ENCODE measurements at places on chromosomes 11 and 22.

GRCh38 chr22:28146401-28147314 lies 227.6 kb upstream of the PITPNB start:
- DNase-seq: no peak

GRCh38 chr11:104657083-104657482 lies 241.2 kb downstream of the CASP12 start:
- no peak for DNase-seq

DNA sequence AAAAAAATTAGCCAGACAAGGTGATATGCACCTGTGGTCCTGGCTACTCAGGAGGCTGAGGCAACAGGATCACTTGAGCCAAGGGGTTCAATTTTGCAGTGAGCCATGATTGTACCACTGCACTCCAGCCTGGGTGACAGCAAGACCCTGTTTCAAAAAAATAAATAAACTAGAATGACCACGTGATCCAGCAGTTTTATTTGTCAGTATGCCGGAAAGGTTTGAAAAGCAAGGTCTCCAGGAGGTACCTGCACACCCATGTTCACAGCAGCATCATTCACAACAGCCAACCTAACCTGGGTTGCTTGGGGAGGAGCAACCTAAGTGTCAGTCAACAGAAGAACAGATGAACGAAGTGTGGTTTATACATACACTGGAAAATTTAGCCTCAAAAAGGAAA lies 78.7 kb upstream of the SEPTIN5 start:
- no peak for DNase-seq

DNA sequence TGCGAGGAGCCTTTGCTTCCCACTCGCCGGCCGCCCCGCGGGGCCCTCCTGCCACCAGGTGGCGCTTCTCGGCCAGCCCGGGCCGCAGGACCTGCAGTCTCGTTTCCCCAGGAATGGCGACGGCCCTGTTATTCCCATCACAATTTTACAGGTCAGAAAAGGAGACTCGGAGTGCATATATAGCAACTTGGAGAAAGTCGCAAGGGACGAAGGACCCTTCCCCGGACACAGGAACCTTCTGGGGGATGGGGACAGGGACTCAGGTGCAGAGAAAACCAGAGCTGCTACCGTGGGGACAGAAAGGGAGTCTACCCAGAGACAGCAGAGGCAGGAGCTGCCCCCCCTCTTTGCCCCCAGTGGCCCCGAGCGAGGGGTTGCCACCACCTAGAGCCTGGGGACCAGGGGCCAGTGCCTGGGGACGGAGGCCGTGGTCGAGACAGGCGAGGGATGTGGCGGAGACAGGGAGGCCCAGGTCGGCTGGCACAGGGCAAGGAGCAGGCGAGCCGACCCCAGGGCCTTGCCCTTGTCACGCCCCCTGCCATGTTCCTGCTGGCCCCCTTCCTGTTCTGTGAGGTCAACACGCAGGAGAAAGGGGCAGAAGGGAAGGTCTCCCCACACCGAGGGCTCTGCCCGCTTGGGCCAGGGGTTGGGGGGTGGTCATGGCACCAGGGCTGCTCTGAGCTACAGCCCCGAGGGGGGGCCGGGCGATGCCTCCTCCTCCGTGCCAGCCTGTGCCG lies 3.5 kb upstream of the KRTAP5-6 start:
- peak; percentile 84 for DNase-seq

DNA sequence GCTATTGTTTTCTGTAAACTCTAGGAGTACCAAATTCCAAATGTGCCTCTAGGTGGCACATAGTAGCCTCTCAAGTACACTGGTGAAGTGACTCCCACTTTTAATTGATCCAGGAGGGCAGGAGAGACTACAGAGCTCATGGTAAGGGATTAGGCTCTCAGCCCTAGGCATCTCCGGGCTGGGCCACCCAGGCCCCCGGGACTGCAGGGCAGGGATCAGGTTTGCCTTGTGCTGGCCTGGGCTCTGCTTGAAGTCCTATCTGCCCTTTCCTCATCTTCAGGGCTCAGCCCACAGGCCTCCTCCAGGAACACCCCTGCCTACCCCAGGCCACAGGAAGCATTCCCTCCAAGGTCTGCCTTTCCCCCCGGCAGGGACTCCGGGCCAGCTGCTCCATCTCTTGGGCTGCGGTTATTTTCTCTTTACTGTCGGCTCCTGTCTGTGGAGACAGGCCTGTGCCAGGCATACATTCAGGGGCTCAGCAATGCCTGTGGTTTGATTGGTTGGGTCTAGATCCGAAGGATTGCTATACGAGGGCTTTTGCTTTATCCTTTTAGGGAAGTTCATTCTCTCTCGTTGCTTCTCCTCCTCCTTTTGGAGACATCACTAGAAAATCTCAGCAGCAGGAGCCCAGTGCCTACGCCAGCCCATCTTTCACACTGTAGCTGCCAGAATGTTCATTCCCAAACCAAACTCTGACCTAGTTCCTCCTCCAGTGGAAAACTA lies 32.8 kb downstream of the PARVA start:
- DNase-seq: no peak

DNA sequence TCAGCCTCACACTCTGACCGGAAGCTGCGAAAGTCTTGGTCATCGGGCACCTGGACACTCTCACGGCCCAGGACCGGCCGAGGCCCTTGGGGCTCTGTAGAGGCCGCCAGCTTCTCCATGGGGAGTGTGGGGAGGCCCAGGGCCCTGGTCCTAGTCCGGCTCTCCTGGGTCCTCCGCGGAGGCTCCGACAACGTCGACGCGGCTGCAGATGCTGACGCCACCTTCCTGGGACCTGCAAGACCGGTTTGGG lies 12.9 kb downstream of the STARD10 start:
- no peak for DNase-seq

DNA sequence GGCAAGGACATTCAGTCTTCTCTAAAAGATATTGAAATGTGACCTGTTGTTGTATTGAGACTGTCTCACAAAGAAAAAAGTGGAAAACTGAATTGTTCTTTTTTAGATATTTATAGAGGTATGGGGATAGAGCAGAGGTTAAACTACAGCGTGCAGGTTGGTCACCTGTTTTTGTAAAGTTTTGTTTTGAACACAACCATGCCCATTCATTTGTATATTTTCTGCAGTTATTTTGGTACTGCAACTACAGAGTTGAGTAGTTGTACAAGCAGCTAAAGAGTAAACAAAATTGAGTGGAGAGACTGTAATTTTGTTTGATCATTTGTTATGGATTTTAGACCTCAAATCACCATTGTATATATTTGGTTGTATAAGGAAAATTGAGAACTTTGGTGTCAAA lies 11.3 kb downstream of the EED start:
- no peak for DNase-seq

DNA sequence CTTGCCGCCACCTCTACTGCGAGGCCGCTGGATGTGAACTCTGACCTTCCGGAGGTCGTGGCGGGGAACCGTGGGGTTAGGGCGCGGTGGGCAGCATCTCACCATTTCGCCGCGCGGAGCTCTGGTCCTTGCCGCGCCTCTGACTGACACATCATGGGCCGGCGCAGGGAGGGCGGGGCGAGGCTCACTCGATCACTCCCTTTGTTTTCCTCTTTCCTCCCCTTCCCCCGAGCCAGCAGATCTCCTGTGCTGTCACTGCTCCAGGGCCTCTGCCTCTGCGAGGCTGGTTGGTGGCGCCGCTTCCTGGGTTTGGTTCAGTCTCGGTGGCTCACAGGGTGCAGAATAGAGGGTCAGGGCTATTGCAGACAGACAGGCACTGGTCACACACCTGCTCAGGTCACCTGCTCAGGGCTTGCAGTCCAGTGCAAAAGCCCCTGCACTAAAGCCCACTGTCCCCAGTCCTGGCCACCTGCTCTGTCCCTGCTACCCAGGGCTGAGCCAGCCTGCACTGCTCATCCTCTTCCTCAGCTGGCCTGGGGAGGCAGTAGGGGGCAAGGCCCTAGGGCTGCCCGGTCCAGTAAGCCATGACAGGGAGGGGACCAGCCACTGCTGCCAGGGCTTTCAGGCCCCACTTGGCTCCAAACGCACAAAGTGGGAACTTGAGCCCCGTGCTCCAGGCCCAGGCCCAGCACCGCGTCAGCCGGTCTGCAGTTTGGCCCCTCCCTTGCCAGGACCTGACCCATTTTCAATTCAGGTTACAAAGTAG lies 36.2 kb downstream of the PISD start:
- DNase-seq: no peak

DNA sequence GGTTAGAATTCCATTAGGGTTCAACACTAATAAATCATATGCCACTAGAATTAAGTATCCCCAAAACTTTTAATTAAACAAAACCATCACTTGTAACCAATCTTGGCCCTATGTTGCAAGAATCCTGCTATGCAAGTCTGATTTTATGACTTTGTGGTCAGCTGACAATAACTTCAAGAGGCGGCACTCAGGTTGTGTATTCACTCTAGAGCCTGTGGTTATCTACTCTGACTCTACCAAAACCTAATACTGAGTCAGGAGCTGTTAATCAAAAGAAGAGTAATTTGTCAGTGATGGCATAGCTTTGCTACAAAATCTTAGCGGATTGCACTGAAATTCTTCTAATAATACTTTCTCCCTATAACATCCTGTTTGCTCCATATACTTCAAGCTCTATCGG lies 253.7 kb downstream of the AASDHPPT start:
- no peak for DNase-seq

GRCh38 chr22:45769569-45770210 lies 98.1 kb downstream of the ATXN10 start:
- no peak for DNase-seq

GRCh38 chr11:117830674-117831351 lies 6.3 kb upstream of the FXYD2 start:
- no peak for DNase-seq

DNA sequence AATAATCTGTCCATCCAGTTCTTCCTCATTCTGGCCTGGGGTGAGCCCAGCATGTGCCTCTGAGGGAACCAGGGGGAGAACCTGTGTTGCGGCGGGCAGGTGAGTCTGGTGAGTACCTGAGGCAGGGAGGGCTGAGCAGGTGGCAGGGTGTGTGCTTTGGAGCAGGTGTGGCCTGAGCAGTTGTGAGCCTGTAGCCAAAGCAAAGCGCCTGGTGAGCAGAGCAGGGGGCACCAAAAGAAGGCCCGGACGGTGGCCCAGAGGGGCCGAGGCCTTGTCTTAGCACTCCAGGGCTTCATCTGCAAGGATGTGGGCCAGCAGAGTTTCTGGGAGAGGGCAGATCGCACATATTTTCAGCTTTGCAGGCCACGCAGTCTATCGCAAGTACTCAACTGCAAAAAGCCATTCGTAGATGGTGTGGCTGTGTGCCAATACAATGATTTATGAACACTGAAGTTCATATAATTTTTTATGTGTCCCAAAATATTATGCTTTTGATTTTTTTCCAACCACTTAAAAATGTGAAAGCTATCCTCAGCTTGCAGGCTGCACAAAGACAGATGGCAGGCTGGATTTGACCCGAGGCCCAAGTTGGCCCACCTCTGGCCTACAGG lies 8.7 kb downstream of the GLB1L2 start:
- DNase-seq: no peak

DNA sequence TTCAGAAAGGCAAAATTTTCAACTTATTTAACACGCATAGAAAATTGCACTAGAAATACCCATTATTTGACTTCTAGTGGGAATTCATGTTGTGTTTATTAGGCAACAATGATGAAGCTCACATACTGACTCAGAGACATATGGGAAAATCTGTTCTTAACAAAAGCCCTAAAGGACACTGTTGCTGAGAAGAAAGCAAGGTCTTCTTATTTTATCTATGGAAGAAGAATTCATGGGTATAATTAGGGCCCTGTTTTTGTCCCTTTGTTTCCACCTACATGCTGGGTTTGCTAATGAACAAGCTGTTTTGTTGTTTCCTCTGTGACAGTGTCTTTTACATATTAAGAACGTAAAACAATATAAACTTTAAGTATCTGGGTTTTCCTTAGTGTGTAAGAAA lies 606.7 kb upstream of the ARHGAP42 start:
- no peak for DNase-seq

- no peak for DNase-seq
Observed at GRCh38 chr22:25153961-25154666, 45.5 kb upstream of the CRYBB3 start.

GRCh38 chr11:74685905-74686304 lies 45.3 kb downstream of the CHRDL2 start:
- no peak for DNase-seq

DNA sequence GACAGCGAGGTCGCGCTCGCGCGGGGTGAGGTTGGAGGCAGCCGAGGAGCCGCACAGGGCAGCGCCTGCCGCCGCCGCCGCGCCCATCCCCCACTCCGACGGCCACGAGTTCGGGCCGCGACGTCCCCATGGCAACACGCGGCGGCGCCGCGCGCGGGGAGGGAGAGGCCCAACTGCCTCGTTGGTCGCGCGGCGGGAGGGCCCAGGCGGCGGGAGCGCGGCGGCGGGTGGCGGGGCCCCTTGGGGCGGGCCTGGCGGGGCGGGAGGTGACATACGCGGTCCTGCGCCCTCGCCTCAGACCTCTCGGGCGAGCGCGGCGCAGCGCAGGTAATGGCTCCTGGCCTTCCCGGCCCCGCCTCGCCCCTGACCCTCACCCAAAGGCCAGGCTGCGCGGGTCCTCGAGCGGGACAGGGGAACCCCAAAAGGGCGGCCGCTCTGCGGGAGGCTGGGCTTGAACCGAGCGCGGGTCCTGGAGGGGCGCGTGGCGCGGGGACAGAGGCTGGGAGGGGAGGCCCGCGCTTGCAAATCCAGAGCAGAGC lies at the start of gene DEUP1:
DEUP1 (plus strand) TSS at position 297 of the 539 bp plus-strand sequence. CDS start 1,518 bp downstream, outside the sequence.
- DNase-seq: peak; percentile 34

DNA sequence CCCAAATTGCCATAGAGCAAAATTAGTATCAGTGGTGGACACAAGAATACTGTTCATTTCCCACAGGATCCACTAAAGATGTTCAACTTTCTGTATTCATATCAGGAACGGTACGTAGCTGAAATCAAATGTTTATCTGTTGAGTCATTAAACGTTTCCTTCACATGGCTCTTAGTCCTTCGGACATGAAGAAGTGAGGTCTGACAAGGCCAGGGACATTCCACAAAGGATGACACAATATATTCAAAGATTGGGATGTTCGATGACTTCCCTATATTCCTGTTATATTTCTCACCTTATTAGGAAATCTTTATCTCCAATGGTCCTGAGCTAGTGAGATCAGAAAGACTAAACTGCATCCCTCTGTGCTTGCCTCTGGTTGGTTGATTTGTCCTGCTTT lies 129.0 kb downstream of the ETS1 start:
- DNase-seq: no peak

GRCh38 chr22:30340911-30341685 lies 14.4 kb upstream of the TBC1D10A start:
- DNase-seq: no peak

All from activated T-cell treated with anti-CD3 and anti-CD28 coated beads, Interleukin-2, amount 50 U/mL, for 24 hours (primary cell).